Stimulated activated CD8-positive, alpha-beta memory T cell treated with anti-CD3 and anti-CD28 coated beads, Interleukin-15, amount 100 ng/mL, for 4 hours (primary cell): ENCODE measurements at places on chromosomes 6 and 20.

DNA sequence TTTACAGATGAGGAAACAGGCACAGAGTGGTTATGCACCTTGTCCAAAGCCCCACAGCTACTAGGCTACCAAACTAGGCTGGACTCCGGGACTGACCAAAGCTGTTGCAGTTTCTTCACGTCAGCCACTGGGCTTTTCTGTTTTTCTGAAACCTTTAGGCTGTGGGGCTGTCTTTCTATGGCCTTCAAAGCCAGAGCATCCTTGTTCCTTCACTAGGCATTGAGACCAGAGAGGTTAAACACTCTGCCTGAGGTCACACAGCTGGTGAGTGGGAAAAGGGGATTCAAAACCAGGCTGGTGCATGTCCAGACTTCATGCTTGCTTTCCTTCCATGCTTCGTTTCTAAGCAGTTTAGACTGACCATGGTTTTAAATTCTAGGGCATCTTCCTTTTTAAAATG is 97.5 kb upstream of the KCNG1 start:
- no peak for DNase-seq

DNA sequence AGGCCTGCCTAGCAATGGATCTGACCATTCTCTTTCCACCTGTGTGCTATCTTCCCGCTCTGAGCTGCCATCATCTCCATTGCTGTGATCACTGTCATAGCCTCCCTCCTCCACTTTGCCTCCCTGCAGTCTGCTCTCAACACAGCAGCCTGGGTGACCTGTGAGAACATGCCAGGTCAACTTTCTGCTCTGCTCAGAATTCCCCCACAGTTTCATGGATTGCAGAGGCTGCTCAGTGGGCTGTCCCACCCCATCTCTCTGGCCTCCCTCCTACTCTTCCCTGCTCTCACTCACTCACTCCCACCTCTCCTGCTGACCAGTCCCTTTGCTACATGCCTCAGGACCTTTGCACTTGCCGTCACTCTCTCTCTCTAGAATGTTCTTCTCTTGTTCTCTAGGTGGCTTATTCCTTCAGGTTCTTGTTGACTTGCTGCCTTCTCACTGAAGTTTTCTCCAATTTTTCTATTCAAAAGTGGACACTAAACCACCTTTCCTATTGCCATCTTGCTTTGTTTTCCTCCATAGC is 159.9 kb downstream of the CD83 start:
- no peak for DNase-seq

DNA sequence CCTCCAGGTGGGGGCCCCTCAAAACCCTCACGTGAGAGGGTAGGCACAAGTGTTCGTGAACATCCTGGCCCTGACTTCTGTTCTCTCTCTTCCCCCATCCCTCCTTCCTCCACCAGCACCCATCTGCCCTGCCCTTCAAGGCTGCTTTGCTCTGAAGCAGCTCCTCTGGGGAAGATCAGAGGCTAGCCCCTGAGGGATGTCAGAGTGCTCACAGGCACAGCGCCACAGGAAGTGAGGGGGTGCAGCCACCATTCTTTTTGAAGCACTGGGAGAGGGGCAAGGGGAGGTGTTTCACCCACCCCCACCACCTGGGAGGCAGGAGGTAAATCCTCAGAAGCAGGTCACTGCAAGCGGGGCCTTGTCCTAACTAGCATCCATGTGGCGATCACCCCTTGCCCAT is 11.4 kb downstream of the MOCS1 start:
- DNase-seq: no peak

GRCh38 chr6:49805246-49805645 is 18.2 kb upstream of the PGK2 start:
- no peak for DNase-seq

GRCh38 chr20:25632940-25633790 is 9.4 kb upstream of the NANP start:
- DNase-seq: no peak

DNA sequence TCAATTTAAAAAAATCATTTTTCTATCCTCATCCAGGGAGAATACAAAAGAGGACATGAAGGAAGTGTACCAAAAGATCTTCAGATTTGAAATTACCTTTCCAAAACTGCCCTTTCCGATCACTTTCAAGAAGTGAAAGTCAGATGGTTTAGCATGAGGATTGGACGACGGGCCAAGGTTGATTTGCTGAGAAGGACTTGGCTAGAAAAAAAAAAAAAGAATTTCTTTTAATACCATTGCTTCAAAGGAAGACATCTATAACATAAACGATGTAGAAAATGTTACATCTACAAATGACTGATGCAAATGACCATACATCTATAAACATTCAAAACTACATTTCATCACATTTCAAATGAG is 120.9 kb upstream of the SLC2A12 start:
- DNase-seq: no peak

- DNase-seq: peak; percentile 21
Measured at GRCh38 chr6:143677891-143678791, at the start of gene PHACTR2. PHACTR2 (plus strand) TSS chr6:143677965; CDS start chr6:143678164, 199 bp downstream.

DNA sequence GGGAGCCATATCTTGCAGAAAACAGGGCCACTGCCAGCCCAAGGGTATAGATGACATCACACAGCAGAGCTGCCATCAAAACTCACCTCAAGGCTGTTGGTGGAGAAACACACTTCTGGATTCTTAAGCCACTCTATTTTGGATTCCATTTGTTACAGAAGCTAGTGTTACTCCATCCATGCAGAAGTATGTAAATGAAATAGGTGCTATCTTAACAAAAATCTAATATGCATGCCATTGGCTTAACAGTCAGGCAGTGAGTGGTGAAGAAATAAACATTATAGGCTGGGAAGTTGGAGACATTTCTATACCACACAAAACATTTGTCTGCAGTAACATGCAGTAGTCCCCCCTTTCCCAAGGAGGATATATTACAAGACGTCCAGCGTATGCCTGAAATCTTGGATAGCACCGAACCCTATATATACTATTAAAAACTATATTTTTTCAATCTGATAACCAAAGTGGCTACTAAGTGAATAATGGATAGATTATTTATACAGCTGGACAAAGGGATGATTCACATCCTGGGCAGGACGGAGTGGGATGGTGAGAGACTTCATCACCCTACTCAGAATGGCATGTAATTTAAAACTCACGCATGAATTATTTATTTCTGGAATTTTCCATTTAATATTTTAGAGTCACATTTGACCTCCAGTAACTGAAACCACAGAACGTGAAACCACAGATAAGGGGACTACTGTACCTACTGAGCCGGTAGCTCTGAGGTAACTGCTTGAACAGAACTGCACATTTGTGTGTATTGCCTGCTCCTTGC is 160.0 kb upstream of the PLN start:
- DNase-seq: no peak

GRCh38 chr20:20594171-20594530 is 118.3 kb downstream of the RALGAPA2 start:
- DNase-seq: no peak

GRCh38 chr6:165849534-165850430 is 186.7 kb upstream of the PDE10A start:
- no peak for DNase-seq
